HTR-8/SVneo (cell line): ENCODE measurements at places on chromosomes 6 and 20.

GRCh38 chr6:89258912-89259311 is 41.8 kb upstream of the GABRR1 start:
- no peak for DNase-seq

DNA sequence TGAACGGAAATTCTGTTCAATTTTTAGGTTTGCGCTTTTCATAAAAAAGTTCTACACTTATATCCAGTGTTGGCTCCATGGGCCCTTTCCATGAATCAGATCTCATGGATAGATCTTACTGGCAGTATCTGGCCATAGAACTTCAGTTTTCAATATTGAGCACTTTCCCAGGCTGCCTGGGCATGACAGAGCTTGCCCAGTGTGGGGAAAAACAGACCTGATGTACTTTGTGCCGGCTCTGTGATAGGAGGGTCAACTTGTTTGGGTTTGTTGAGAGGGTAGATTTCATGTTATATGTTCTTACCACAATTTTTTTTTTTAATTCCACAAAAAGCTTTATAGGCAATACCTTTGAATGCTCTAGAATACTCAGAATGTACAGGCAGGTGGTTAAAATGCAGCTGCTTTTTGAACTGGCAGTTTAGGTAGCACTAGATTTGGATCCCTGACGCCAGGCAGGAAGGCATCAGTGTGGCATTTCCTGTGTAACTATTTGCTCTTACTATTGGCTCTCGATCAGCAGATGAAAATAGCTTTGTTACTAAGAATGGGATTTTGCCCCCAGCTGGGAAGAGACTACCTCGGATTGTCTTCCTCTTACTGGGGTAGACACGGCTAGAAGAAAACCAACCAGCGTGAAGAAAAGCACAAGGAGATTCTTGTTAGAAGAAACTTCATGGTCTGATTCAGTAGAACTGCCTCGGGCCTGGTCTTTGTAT is 404.9 kb upstream of the SOX4 start:
- no peak for DNase-seq

DNA sequence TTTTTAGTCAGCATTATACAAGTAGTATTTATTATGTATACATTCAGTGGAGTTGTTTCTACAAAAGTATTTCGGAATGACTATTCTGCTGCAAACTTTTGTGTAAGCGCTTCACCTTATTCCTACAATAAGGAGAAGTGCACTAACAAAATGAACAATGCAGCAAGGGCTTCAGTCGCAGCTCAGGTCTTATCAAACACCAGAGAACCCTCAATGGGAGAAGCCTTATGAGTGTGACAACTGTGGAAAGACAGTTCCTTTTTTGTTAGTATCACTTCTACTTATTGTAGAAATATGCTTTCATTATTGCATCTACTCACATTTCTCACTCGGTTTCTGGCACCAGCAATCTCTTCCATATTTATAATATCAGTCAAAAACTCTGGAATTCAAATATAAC is 18.8 kb downstream of the ZKSCAN3 start:
- DNase-seq = no peak

- no peak for DNase-seq
Observed at GRCh38 chr20:37845241-37845681, 57.7 kb upstream of the VSTM2L start.
